Suprapubic skin (tissue), 4 donors: ENCODE measurements at places on chromosomes 3 and 15. TPM values are rescaled to one million over a fixed set of nuclear protein-coding genes. Genes with fewer than 3 reads are reported as not detected.

ANKUB1 gene
- total RNA-seq, result not detected

RARB gene
- 1.3 TPM for total RNA-seq

DUOX1 gene
- 246 TPM for total RNA-seq

- no peak for DNase-seq
These were observed 212.4 kb upstream of the ZBTB20 start for GRCh38 chr3:115359536-115359935.

DNA sequence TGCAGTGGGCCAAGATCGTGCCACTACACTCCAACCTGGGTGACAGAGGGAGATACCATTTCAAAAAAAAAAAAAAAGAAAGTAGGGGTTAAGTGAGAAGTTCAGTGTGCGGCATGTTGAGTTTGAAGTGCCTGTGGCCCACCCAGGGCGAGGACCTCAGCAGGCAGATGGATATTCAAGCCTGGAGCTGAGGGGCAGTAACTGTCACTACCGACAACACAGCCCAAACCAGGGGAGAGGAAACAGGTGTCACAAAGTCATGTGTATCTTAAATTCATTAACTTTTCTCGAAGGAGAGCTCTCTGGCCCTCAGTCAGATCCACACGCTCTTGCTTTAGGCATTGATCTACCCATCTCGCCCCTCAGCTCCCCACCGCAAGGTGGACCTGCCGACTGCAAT, 45.3 kb downstream of the FEM1B start:
- no peak for DNase-seq

- no peak for DNase-seq
These were observed 2.2 kb upstream of the FBLN2 start for GRCh38 chr3:13546667-13547171.

- DNase-seq, result no peak
These were observed 22.5 kb upstream of the BHLHE40 start for GRCh38 chr3:4956738-4957137.

- no peak for DNase-seq
These were observed 494.6 kb downstream of the NTRK3 start for GRCh38 chr15:87761736-87762509.

GRCh38 chr3:192902549-192902948, 15.1 kb downstream of the MB21D2 start:
- DNase-seq, result no peak
